ENCODE measurements at places on chromosomes 11 and 22. TPM values are rescaled to one million over a fixed set of nuclear protein-coding genes. Genes with fewer than 3 reads are reported as not detected.
A peak's percentile ranks its signal among the peaks of the same experiment; 100 is the strongest.

Gene C11orf91
- 0.57 TPM for total RNA-seq

Gene CAVIN3
- 5.8 TPM for total RNA-seq

Gene KCNQ1
- total RNA-seq, result 0.86 TPM

Gene GAL3ST1
- 8.8 TPM for total RNA-seq

Gene DCDC1
- total RNA-seq, result 2.6 TPM

Gene VSTM5
- total RNA-seq, result not detected

Gene STIP1
- total RNA-seq, result 296 TPM

DNA sequence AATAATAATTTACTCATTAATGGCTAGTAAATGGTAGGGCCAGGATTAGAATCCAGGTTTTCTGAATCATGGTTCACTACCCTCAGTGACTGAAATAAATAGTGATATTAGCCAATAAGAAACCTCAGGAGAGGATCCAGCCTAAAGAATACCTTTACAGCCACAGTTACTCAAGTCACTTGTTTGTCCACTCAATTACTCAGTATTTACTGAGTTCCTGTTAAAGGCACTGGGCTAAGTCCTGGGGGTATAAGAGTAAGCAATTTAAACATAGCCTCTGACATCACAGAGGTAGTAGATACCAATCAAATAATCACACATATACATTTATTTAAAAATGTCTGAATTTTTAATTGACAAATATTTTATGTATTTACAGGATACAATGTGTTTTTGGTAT, 56.8 kb upstream of the GAB2 start:
- H3K36me3 ChIP-seq, result peaks cover 8% of the 10 kb centered on the region
- no peaks in the 10 kb centered on the region for H3K27me3 ChIP-seq
- peaks cover 9% of the 10 kb centered on the region for H3K4me1 ChIP-seq
- no peak overlapping the region for H3K4me3 ChIP-seq

DNA sequence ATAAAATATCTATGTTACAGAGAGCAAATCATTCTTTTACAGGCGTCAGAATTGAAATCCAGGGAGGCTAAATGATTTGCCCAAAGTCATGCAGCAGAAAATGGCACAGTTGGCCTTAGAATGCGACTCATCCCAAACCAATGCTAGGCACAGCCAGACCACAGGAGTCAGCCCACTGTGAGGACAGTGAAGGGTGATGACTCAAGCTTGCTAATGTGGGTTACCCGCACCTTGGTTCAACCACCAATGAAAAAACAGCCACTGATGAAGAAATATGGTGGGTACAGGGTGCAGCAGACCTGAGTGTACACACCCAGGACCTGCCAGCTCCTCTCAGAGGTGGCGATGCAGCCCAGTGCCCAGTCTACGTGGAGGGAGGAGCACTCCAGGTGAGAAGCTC, 89.7 kb downstream of the ZC3H12C start:
- H3K4me3 ChIP-seq, result no peak overlapping the region
- no peak for DNase-seq
- H3K4me1 ChIP-seq, result no peaks in the 10 kb centered on the region

GRCh38 chr11:73851046-73851764, 25.4 kb downstream of the COA4 start:
- H3K4me3 ChIP-seq, result no peak overlapping the region
- peaks cover 8% of the 10 kb centered on the region for H3K36me3 ChIP-seq
- H3K27ac ChIP-seq, result no peak overlapping the region

- no peaks in the 10 kb centered on the region for H3K27me3 ChIP-seq
- peak; percentile 5 for DNase-seq
- H3K36me3 ChIP-seq, result peaks cover 2% of the 10 kb centered on the region
- H3K4me3 ChIP-seq, result no peak overlapping the region
Measured at GRCh38 chr11:30960387-30960992, 374.3 kb upstream of the MPPED2 start.

- H3K27me3 ChIP-seq, result peaks cover 84% of the 10 kb centered on the region
- peak overlapping the region; percentile 48 for H3K4me3 ChIP-seq
- H3K4me1 ChIP-seq, result peaks cover 9% of the 10 kb centered on the region
- peak; percentile 87 for DNase-seq
Measured at GRCh38 chr22:29470159-29470855, 9.7 kb upstream of the NEFH start.

GRCh38 chr11:72471005-72471898, 36.9 kb upstream of the CLPB start:
- peaks cover 6% of the 10 kb centered on the region for H3K4me1 ChIP-seq
- peak overlapping the region; percentile 91 for H3K27ac ChIP-seq
- peak; percentile 68 for DNase-seq

- DNase-seq, result no peak
- H3K4me3 ChIP-seq, result no peak overlapping the region
- H3K4me1 ChIP-seq, result peaks cover 8% of the 10 kb centered on the region
- H3K36me3 ChIP-seq, result no peaks in the 10 kb centered on the region
Measured at GRCh38 chr11:18548001-18548400, 21.3 kb upstream of the TSG101 start.

DNA sequence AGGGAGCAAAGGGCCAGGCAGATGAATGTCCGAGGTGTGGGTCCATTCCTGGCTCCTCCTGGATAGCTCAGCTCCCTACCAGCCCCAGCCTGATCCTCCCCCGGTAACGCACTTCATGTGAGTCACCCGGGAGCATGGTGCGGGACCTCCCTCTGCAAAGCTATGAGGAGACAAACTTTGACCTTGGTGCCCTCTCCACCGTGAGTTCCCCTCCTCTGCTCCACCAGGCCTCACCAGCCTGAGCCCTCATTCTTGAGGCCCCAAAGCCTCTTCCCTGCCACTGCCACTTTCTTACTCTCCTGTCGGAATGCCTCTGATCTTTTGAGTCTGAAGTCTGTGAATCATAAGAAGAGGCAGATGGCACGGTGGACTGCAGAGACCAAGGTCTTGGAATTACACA, 37.4 kb upstream of the CD82 start:
- no peak overlapping the region for H3K27ac ChIP-seq
- H3K27me3 ChIP-seq, result peaks cover 3% of the 10 kb centered on the region
- peaks cover 25% of the 10 kb centered on the region for H3K4me1 ChIP-seq
- H3K4me3 ChIP-seq, result no peak overlapping the region
- no peaks in the 10 kb centered on the region for H3K36me3 ChIP-seq

DNA sequence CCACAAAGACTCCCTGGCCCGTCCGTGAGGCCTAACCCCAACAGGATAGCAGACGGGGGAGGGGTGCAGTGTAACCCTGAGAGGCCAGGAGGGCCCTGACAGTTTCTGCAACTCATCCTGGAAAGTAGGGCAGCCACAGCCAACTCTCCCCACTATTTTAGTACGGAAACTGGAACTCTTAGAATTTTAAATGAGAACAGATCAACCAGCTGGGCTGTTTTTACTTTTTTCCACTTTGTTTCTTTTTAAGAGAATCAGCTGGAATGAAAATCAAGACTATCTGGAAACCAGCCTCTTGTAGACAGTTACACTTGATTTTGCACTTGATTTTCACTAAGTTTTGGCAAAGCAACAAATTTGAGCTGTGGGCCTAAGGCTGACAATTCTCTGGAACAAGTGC, 42.7 kb upstream of the NRIP3 start:
- H3K36me3 ChIP-seq, result no peaks in the 10 kb centered on the region
- no peak for DNase-seq
- H3K27ac ChIP-seq, result no peak overlapping the region
- H3K4me1 ChIP-seq, result peaks cover 14% of the 10 kb centered on the region
- no peak overlapping the region for H3K4me3 ChIP-seq

GRCh38 chr11:13114566-13115379, 105.7 kb downstream of the RASSF10 start:
- no peaks in the 10 kb centered on the region for H3K27me3 ChIP-seq
- H3K36me3 ChIP-seq, result no peaks in the 10 kb centered on the region
- peak overlapping the region; percentile 91 for H3K27ac ChIP-seq
- DNase-seq, result peak; percentile 41
- peak overlapping the region; percentile 63 for H3K4me3 ChIP-seq

- no peaks in the 10 kb centered on the region for H3K27me3 ChIP-seq
- DNase-seq, result no peak
- no peak overlapping the region for H3K4me3 ChIP-seq
- no peaks in the 10 kb centered on the region for H3K36me3 ChIP-seq
- no peak overlapping the region for H3K27ac ChIP-seq
Measured at GRCh38 chr11:92413757-92414513, 189.3 kb downstream of the FAT3 start.

DNA sequence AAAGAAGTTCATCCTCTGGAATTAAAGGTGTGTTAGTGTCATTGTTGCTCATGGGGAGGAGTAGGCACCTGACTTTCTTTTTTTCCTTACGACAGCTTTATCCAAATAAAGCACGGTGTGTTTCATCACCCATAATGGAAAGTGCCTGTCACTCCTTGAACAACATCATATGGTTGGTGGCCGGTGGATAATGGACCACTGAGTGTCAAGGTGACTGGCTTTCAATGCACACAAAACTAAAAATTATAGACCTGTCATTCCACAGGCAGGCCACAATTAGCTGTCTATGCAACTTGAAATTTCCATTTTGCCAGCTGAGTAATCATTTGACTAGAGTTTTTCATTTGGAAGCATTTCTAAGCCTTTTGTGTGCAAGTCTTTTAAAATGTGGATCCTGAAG, 45.0 kb upstream of the MPPED2 start:
- no peak overlapping the region for H3K4me3 ChIP-seq
- no peak for DNase-seq
- peaks cover 11% of the 10 kb centered on the region for H3K4me1 ChIP-seq
- H3K27ac ChIP-seq, result no peak overlapping the region
- no peaks in the 10 kb centered on the region for H3K36me3 ChIP-seq
- H3K27me3 ChIP-seq, result no peaks in the 10 kb centered on the region

- no peak overlapping the region for H3K4me3 ChIP-seq
- peaks cover 17% of the 10 kb centered on the region for H3K36me3 ChIP-seq
- H3K4me1 ChIP-seq, result no peaks in the 10 kb centered on the region
- no peaks in the 10 kb centered on the region for H3K27me3 ChIP-seq
Measured at GRCh38 chr11:967995-968751, 42.5 kb downstream of the AP2A2 start.

GRCh38 chr11:59187587-59187986, 15.7 kb downstream of the DTX4 start:
- peaks cover 3% of the 10 kb centered on the region for H3K27me3 ChIP-seq
- no peak overlapping the region for H3K4me3 ChIP-seq
- no peak overlapping the region for H3K27ac ChIP-seq

DNA sequence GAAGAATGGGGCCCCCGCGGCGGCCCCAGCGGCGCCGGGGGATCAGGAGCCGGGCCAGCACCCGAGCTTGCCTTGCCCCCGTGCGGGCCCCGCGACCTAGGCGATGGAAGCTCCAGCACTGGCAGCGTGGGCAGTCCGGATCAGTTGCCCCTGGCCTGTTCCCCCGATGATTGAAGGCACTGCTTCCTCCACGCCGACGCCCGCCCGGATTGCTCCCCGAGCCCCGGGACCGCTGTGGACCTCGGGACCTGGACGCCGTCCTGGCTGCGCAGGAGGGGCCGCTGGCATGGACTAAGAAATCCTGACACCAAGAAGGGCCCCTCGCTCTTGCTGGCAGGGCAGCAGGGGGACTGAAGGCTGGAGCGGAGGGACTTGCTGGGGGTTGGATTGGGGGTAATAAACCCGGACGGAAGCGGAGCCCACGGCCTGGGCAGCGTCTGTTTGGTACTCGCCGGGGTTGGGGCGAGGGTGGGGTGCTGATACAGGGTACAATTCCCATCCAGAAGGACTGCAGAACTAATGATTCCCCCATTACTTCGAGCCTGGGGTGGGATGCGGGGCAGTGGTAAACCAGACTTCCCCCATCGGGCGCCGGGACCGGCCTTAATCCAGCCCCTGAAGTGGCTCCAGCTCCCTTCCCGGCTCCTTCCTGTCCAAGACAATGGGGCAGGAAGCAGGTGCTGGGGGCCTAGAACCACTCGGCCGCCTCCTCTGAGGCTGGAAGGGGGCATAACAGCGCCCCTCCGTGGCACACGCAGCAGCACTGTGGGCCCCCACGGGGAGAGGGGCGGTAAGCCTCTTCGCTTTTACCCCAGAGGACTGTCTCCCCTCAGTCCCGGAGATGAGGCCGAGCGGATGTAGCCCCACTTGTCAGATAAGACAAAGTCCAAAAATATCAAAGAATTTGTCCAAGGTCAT, 1.0 kb downstream of the CCDC85B start:
- peaks cover 52% of the 10 kb centered on the region for H3K4me1 ChIP-seq
- DNase-seq, result no peak
- peak overlapping the region; percentile 83 for H3K4me3 ChIP-seq
- H3K27me3 ChIP-seq, result peaks cover 23% of the 10 kb centered on the region

- no peaks in the 10 kb centered on the region for H3K36me3 ChIP-seq
- peak overlapping the region; percentile 65 for H3K4me3 ChIP-seq
- no peak for DNase-seq
- peaks cover 33% of the 10 kb centered on the region for H3K4me1 ChIP-seq
- H3K27ac ChIP-seq, result no peak overlapping the region
Measured at GRCh38 chr11:72083414-72083813, 2.8 kb downstream of the LRRC51 start.

GRCh38 chr11:65170058-65170534, at the start of gene SPDYC:
Gene SPDYC, plus strand, starts transcription at chr11:65170233. Its CDS starts 1,125 bp downstream, at chr11:65171358.
- H3K27me3 ChIP-seq, result no peaks in the 10 kb centered on the region
- no peak for DNase-seq
- no peaks in the 10 kb centered on the region for H3K36me3 ChIP-seq
- H3K4me1 ChIP-seq, result peaks cover 10% of the 10 kb centered on the region
- no peak within 1 kb of the TSS for H3K4me3 ChIP-seq

GRCh38 chr22:24951942-24952836, at the start of gene KIAA1671:
Gene KIAA1671, plus strand, starts transcription at chr22:24952716. Its CDS starts 75,284 bp downstream, at chr22:25028000.
- H3K27me3 ChIP-seq, result peaks cover 2% of the 10 kb centered on the region
- H3K4me3 ChIP-seq, result peak within 1 kb of the TSS; percentile 96
- DNase-seq, result peak; percentile 95
- H3K4me1 ChIP-seq, result peaks cover 34% of the 10 kb centered on the region

- H3K36me3 ChIP-seq, result peaks cover 3% of the 10 kb centered on the region
- no peak overlapping the region for H3K27ac ChIP-seq
- no peaks in the 10 kb centered on the region for H3K4me1 ChIP-seq
- no peak for DNase-seq
- no peak overlapping the region for H3K4me3 ChIP-seq
Measured at GRCh38 chr22:44888491-44889254, 121.1 kb downstream of the PHF21B start.

GRCh38 chr11:117529816-117530215, 202.2 kb downstream of the CEP164 start:
- no peak for DNase-seq
- H3K4me1 ChIP-seq, result peaks cover 11% of the 10 kb centered on the region
- H3K27ac ChIP-seq, result peak overlapping the region; percentile 35
- no peak overlapping the region for H3K4me3 ChIP-seq
- peaks cover 2% of the 10 kb centered on the region for H3K27me3 ChIP-seq
- H3K36me3 ChIP-seq, result no peaks in the 10 kb centered on the region
